Bronchial epithelial cell (primary cell): ENCODE measurements at places on chromosomes 13 and 19. TPM values are rescaled to one million over a fixed set of nuclear protein-coding genes. Genes with fewer than 3 reads are reported as not detected.

GPR183 gene
- 0.13 TPM in 1 of 2 replicates, not detected in the other for total RNA-seq

C19orf67 gene
- total RNA-seq, result not detected in 2 replicates

USP12 gene
- 17.9 and 20.9 TPM in 2 replicates for total RNA-seq

MCEMP1 gene
- total RNA-seq, result not detected in 2 replicates

- no peak for DNase-seq
Observed at GRCh38 chr13:53238261-53238660, 209.6 kb downstream of the OLFM4 start.

DNA sequence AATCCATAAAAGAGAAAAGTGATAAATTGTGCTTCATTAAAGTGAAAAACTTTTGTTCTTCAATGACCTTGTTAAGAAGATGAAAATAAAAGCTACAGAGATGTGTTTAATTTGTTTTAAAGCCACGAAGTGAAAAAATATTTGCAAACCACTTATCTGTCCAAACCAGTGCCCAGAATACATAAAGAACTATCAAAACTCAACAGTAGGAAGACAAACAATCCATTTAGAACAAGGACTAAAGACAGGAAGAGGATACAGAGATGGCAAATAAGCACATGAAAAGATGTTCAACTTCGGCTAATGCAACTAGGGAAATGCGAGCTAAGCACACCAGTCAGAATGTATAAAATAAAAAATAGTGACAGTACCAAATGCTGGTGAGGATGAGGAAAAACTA lies 15.0 kb downstream of the GJB6 start:
- no peak for DNase-seq

DNA sequence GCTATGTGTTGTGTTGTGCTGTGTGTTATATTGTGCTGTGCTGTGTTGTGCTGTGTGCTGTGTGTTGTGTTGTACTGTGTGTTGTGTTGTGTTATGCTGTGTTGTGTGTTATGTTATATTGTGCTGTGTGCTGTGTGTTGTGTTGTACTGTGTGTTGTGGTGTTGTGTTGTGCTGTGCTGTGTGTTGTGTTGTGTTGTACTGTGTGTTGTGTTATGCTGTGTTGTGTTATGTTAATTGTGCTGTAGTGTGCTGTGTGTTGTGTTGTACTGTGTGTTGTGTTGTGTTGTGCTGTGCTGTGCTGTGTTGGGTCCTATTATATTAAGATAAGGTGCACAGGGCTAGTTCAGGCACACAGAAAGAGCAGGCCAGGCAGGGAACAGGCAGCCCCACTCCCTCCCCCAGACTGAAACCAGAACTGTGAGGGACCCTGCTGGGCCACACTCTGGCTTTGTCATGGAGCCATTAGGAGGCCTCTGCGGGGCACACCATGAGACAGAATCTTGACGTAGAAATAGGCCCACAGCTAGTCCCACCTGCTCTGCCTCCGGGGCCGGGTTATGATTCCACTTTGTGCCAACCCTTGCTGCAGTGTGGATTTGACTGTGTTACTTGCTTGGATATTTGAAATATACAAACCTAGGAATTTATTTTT lies 12.1 kb downstream of the SOX1 start:
- no peak for DNase-seq

DNA sequence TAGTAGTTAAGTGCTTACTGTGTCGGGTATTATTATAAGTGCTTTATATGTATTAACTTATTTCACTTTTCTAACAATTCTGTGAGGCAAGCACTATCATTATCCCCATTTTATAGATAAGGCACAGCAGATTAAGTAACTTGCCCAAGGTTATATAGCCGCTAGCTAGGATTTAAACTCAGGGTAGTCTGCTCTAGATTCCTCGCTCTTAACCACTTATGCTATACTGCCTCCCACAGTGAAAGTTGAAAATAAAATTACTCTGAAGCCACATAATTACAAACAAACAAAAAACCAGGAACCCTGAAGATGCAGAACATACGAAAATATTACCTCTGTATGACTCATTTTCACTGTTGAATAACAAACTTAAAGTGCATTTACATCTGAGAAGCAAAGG lies 3.9 kb downstream of the TEX30 start:
- peak; percentile 21 for DNase-seq

DNA sequence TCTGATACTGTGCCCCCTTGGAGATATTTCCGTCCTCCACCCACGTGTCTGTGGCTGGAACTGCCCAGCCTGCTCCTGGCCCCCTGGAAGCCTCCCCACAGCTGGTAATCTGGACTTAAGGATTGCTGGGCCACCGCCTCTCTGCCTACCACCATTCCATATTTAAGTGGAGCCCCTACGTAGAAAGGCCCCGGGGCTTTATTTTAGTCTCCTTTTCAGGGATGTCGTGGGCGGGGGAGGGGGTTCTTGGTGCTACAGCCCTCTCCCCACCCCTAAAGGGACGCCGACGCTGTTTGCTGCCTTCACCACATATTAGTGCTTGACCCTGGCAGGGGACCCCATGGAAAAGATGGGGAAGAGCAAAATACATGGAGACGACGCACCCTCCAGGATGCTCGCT lies 2.7 kb upstream of the NOP53 start:
- DNase-seq, result no peak

- DNase-seq, result no peak
Observed at GRCh38 chr19:6249296-6249695, 30.5 kb downstream of the MLLT1 start.

DNA sequence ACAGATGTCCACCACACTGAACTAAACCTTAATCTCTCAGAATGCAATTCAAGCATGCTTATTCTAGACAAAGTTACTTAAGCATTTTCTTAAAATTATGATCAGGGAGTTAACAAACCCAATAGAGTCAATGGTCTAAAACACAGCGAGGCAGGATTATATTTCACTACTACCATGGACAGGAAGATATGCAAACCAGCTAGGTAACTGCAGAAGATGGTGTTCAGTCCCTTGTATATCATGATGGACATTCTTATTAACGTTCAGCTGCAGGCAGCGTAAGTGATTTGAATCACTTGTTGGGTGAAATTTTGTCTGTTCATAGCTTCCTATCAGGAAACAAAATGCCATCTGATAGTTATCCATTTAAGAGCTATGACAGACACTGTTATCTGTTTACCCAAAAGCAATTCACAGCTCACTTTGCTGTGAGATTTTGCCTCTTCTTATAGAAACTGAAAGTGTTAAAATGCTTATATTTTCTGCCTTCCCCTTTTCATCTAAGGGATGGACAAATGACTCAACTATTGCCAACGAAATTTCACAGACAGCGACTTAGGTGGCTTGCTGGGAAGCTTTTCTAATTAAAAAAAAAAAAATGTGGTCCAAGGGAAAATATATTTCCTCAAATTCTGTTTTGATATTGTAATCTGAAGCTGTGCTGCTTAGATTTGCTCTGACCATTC lies 591.9 kb downstream of the DACH1 start:
- no peak for DNase-seq

- no peak for DNase-seq
Observed at GRCh38 chr13:24042710-24043440, 117.6 kb upstream of the SPATA13 start.

GRCh38 chr19:12689581-12690216 lies 1.9 kb downstream of the GNG14 start:
- no peak for DNase-seq
